Spinal cord (tissue), 10 donors: ENCODE measurements at places on chromosomes 1 and 21.
A peak's percentile ranks its signal among the peaks of the same experiment; 100 is the strongest.

GRCh38 chr1:159826441-159827101, at the start of gene SLAMF8:
SLAMF8 (plus strand) TSS chr1:159826873; CDS start chr1:159826899, 26 bp downstream.
- no peak for DNase-seq

GRCh38 chr1:45721207-45721606, 29.2 kb downstream of the IPP start:
- DNase-seq = no peak

DNA sequence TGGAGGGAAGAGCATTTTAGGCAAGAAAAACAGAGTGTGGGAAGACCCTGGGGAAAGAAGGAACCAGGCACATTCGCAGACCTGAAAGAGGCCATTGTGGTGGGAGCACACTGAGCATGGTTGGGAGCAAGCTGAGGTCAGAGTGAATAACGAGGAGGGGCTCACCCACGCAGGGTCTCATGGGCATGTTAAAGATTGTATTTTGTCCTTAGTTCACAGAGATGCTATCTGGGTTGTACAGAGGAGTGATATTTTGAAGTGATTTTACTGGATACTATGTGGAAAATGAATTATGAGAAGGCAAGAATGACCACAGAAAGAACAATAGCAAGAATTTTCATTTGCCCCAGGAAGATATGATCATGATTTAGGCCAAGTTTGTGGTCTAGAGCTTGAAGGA, 578.3 kb upstream of the NR5A2 start:
- no peak for DNase-seq

- DNase-seq = peak; percentile 41
Observed at GRCh38 chr1:94743862-94744261, 76.3 kb upstream of the SLC44A3 start.

GRCh38 chr1:56646611-56647010, 1.5 kb downstream of the PRKAA2 start:
- no peak for DNase-seq
